Upper lobe of right lung (tissue), 1 donor: ENCODE measurements at places on chromosomes 1 and 21. TPM values are rescaled to one million over a fixed set of nuclear protein-coding genes. Genes with fewer than 3 reads are reported as not detected.

The GJC2 gene
- total RNA-seq: 6.9 TPM

The DCDC2B gene
- total RNA-seq: not detected

- no peak for DNase-seq
These were observed 20.4 kb downstream of the SDHB start for GRCh38 chr1:17033481-17033880.

DNA sequence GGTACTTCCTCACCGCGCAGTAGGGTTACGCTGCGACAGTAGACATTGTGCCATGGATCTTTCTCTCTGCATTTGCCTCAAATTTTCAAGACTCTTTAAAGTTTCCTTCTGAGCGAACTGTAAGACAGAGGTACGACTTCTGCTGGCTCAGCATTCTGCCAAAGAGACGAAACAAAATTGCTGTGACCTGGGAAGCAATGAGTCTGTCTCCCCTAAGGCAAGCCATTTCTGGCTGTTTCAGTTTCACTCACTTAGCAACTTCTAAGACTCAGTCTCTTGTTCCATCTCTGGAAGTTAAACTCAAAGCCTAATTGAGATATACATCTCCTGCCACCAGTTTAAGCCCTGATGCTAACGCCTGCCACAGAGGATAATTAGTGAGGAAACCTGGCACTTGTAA lies 510.9 kb upstream of the DAB1 start:
- DNase-seq: no peak

The RPE65 gene
- not detected for total RNA-seq

- DNase-seq: peak; percentile 79
These were observed 39.8 kb downstream of the HTR6 start for GRCh38 chr1:19704247-19705113.

GRCh38 chr1:165671526-165671925 lies 26.8 kb downstream of the ALDH9A1 start:
- DNase-seq: no peak

DNA sequence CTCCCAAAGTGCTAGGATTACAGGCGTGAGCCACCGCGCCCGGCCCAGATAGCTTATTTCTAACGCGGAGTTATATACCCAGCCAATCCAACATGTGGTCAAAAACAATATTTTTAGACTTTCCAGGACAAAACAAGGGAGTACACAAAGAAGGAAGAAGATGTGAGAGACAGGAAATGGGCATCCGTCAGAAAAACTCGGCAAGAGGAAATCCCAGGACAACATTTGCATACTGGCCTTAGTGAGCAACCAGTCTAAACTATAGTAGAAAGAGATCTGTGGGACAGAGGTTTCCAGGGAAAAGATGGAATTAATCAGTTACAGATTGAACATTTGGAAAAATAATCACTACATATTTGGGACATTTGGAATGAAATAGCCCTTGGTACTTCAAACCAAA lies 11.4 kb downstream of the ARMH1 start:
- peak; percentile 8 for DNase-seq

GRCh38 chr1:52665006-52665941 lies 32.3 kb downstream of the SHISAL2A start:
- DNase-seq: no peak

DNA sequence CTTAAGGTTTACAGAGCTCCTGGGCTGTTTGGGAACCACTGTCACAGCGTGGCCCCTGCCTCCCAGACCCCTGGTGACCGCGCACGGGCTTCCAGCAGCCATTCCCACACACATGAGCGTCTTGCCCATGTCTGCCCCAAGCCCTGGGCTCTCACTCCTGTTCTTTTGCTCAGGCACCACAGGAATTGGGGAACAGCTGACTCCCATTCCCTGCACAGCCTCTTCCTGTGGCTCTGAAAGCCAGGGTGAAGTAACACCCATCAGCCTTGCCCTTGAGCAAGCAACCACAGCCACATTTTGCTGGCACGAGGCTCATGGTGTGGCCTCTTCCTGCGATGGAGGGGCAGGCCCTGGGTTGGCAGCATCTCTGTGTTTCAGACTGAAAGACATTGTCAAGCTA lies 14.3 kb upstream of the GPR157 start:
- no peak for DNase-seq

DNA sequence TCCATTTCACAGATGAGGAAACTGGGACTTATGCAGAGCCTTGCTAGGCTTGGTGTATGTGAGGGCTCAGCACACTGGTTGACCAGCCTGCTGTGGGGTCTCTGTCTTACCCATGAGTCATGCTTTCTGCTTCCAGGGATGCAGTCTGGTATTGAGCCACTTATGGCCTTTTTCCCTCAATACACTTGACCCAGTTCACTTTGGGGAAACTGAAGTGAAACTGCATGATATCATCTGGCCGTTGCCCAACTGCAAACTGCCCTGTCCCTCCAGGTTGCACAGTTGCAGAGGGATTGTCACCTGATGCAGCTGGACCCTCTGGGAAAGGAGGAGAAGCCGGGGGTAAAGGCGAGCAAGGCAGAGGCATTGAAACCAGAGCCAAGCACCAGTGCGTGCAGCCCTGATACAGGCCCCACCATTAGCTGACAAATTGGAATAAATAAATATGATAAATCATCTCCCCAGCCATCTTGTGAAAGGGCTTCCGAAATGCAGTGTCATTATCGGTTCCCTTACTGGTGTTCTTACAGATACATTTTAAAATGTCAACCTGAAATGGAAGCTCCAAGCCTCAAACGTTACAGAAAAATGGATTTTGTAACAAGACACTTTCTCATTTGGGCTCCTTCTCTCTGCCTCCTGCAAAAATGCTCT lies 39.3 kb upstream of the DUSP10 start:
- DNase-seq: peak; percentile 69

The TTC22 gene
- total RNA-seq: 7.1 TPM

DNA sequence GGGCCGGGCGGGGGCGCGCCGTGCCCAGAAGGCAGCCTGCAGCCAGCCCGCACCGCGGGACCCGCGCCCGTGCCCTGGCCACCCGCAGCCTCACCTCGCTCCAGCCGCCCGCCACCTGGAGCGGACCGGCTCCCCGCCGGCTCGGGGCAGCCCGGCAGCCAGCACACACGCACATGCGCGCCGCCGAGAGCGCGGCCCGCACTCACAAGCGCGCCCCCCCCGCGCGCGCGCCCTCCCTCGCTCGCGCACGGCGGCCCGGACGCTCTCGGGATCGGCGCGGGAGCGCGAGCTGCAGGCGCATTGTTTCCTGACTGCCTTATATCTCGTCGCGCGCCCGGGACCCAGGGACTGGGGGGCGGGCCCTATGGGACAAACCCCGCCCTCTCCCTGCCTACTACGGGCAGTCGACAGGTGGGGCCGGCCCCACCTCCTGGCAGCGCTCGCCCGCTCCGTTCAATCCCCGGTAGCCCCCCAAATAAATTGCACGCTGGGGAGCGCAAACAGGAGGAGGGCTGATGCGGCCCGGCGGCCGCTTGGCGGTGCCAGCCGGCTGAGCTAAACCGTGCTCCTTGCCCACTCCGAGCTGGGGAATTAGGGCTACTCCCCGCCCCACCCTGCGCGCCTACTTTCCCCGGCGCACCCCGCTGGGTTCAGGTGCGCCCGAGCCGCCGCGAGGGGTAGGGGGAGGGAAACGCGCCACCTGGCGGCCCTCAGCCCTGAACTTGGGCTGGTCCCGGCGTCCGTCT lies at the start of gene MYCL:
TSS of gene MYCL (minus strand) at position 204 of the 746 bp plus-strand sequence. CDS start 483 bp downstream, outside the sequence.
- peak; percentile 95 for DNase-seq

The HTR6 gene
- total RNA-seq: not detected

DNA sequence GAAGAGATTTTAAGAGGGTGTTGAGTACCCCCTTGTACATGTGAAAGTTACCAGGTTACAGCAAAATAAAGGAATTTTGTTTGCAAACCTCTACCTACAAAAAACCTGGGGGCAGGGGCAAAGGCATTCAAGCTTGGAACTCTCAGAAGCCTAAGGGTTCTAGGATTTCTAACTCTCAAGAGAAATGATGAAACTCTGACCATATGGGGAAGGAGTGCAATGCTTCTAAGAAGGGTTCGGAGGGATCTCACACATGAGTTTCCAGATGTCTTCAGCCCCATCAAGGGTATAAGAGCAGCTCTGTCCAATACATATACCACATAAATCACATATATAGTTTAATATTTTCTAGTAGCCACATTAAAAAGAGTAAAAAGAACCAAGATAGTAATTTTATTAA lies 7.3 kb upstream of the FCGR2A start:
- DNase-seq: no peak

The CCDC185 gene
- total RNA-seq: not detected

The LIN28A gene
- not detected for total RNA-seq

The FCRL5 gene
- total RNA-seq: 0.93 TPM

The S100A12 gene
- total RNA-seq: 22.8 TPM

The CTPS1 gene
- 21.7 TPM for total RNA-seq

DNA sequence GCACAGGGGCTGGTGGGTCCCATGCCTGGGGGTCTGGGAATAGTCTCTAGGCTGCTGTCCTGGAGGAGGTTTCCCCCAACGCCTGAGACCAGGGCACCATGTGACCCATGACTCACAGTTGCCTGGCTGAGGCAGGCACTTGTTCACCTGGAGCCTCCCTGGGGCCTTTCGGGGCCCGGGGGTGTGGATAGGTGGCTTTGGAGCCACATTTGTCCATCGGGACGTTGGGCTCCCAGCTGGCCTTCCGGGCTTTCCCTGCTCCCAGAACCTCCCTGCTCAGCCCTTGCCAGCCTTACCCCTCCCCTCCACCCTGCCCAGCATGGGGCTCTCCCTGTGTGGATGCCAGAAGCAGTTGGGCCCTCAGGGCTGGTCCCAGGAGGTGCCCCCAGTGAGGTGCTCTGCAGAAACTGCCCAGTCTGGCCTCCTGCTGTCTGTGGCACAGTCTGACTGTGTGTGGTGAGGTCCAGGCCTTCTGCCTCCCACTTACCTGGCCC lies 14.2 kb downstream of the COL6A1 start:
- DNase-seq: peak; percentile 39

GRCh38 chr21:36509973-36510664 lies 30.2 kb upstream of the CLDN14 start:
- peak; percentile 77 for DNase-seq

DNA sequence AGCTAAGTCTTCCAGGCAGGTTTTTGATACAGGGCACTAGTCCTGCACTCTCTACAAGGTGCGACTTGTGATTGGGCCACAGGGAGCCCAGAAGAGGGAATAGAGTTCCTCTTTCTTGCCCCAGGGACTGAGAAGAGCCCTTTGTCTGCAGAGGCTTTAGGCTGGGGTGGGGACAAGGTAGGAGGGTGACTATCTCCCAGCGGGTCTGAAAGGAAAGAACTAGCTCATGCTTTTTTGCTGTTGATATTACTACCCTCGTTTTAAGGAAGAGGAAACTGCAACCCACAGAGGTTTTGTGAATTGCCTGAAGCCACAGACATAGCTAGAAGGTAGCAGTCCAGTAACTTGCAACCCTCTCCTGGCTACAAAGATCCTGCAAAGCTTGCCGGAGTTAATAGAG lies 615.2 kb downstream of the MATN1 start:
- DNase-seq: no peak

DNA sequence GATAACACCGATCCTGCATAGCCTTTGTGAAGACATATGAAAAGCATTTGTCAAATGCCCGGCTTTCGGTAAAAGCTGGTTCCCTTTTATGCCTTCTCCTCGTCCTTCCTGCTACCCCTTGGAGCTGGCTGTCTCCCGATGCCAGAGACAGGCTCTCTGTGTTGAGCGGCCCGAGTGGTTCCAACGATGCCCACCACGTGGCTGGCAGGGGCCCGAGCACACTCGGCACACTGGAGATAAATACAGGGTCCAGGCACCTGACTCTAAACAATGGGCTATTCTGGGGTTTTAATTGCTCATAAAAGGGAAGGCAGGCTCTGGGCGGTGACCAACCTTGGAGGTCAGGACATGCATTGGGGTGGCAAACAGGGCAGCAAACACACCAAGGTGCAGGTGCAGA lies 207.1 kb downstream of the HIVEP3 start:
- peak; percentile 35 for DNase-seq

DNA sequence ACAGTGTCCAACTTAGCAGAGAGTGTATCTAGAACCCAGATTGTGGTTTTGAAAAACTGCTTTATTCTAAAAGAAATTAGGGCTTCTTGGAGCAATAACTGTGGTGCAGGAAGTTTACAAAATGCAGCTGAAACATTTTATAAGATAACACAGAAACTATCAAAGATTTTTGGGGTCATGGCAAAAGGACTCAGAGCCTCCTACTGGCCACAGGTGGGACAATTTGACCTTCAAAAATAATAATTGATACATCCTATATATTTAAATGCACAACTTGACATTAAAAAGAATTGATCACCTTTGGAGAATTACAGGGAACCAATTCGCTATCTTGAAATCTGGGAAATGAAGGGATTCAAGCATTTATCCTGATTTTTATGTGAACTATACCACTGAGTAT lies 235.2 kb downstream of the RPS6KC1 start:
- DNase-seq: no peak
